ENCODE measurements at places on chromosomes 12 and 14. TPM values are rescaled to one million over a fixed set of nuclear protein-coding genes. Genes with fewer than 3 reads are reported as not detected.

GRCh38 chr12:39105111-39105510 lies 199.7 kb upstream of the CPNE8 start:
- no peak overlapping the region for H3K27ac ChIP-seq
- H3K27me3 ChIP-seq = no peaks in the 10 kb centered on the region
- no peaks in the 10 kb centered on the region for H3K36me3 ChIP-seq

GRCh38 chr14:82710267-82710841 lies 1176.7 kb upstream of the SEL1L start:
- H3K4me3 ChIP-seq = no peak overlapping the region
- no peaks in the 10 kb centered on the region for H3K4me1 ChIP-seq
- no peak overlapping the region for H3K27ac ChIP-seq
- no peak for DNase-seq
- no peaks in the 10 kb centered on the region for H3K27me3 ChIP-seq

DNA sequence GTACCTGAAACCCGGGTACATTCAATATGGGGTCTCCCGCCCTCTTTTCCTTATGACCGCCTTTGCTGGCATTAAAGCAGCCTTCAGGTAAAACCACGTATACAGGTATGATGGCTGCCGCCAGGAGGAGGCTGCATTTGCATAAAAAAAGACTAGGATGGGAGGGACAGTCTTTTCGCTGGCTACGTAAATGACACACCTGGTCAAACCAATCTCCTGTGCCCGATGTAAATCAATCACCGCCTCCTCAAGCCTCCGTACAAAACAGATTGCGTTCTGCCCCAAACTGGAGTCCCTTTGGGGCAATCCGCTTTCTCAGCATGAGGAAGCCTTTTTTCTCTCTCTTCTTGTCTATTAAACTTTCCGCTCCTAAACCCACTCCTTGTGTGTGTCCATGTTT lies 8.1 kb upstream of the ALDH1L2 start:
- no peak for DNase-seq
- H3K27me3 ChIP-seq = no peaks in the 10 kb centered on the region
- H3K4me1 ChIP-seq = no peaks in the 10 kb centered on the region
- no peak overlapping the region for H3K4me3 ChIP-seq
- no peaks in the 10 kb centered on the region for H3K36me3 ChIP-seq

The COX8C gene
- total RNA-seq = not detected

GRCh38 chr12:15276088-15276698 lies 46.1 kb upstream of the PTPRO start:
- H3K27ac ChIP-seq = no peak overlapping the region
- no peaks in the 10 kb centered on the region for H3K36me3 ChIP-seq
- DNase-seq = no peak
- H3K4me1 ChIP-seq = no peaks in the 10 kb centered on the region

GRCh38 chr12:48956279-48957140 lies 777 bp downstream of the ARF3 start:
- peak; percentile 91 for DNase-seq
- no peaks in the 10 kb centered on the region for H3K4me1 ChIP-seq
- H3K27me3 ChIP-seq = no peaks in the 10 kb centered on the region
- H3K27ac ChIP-seq = peak overlapping the region; percentile 80
- peak overlapping the region; percentile 89 for H3K4me3 ChIP-seq
- peaks cover 7% of the 10 kb centered on the region for H3K36me3 ChIP-seq

GRCh38 chr14:53894456-53894855 lies 62.2 kb downstream of the BMP4 start:
- no peak for DNase-seq
- peaks cover 10% of the 10 kb centered on the region for H3K4me1 ChIP-seq
- no peaks in the 10 kb centered on the region for H3K27me3 ChIP-seq
- no peak overlapping the region for H3K4me3 ChIP-seq
- no peaks in the 10 kb centered on the region for H3K36me3 ChIP-seq

GRCh38 chr12:24034160-24034559 lies 84.7 kb upstream of the SOX5 start:
- no peaks in the 10 kb centered on the region for H3K4me1 ChIP-seq
- no peaks in the 10 kb centered on the region for H3K27me3 ChIP-seq
- no peak for DNase-seq

DNA sequence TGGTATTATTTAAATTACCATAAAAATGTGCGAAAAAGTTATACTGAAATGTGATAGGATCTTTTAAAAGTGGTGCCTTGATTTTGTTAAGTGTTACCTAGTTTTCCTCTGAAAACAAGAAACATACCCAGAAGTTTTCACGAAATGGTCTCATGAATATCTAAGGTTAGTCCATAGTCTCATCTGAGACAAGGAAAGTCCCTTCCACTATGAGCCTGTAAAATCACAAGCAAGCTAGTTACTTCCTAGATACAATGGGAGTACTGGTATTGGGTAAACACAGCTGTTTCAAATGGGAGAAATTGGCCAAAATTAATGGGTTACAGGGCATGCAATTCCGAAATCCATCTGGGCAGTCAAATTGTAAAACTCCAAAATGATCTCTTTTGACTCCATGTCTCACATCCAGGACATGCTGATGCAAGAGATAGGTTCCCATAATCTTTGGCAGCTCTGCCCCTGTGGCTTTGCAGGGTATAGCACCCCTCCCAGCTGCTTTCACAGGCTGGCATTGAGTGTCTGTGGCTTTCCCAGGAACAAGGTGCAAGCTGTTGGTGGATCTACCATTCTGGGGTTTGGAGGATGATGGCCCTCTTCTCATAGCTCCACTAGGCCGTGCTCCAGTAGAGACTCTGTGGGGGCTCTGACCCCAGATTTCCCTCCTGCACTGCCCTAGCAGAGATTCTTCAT lies 271.4 kb downstream of the NAV3 start:
- DNase-seq = no peak
- H3K36me3 ChIP-seq = no peaks in the 10 kb centered on the region

- no peak overlapping the region for H3K4me3 ChIP-seq
- H3K27me3 ChIP-seq = no peaks in the 10 kb centered on the region
- no peak overlapping the region for H3K27ac ChIP-seq
- no peak for DNase-seq
- no peaks in the 10 kb centered on the region for H3K36me3 ChIP-seq
Measured at GRCh38 chr14:32480337-32480736, 151.2 kb downstream of the AKAP6 start.

The IRAK3 gene
- total RNA-seq = 12.3 TPM

- H3K4me3 ChIP-seq = no peak overlapping the region
- no peaks in the 10 kb centered on the region for H3K27me3 ChIP-seq
- peaks cover 100% of the 10 kb centered on the region for H3K4me1 ChIP-seq
- H3K27ac ChIP-seq = peak overlapping the region; percentile 70
- DNase-seq = peak; percentile 96
- H3K36me3 ChIP-seq = no peaks in the 10 kb centered on the region
Measured at GRCh38 chr12:124512667-124513296, 54.6 kb downstream of the NCOR2 start.

DNA sequence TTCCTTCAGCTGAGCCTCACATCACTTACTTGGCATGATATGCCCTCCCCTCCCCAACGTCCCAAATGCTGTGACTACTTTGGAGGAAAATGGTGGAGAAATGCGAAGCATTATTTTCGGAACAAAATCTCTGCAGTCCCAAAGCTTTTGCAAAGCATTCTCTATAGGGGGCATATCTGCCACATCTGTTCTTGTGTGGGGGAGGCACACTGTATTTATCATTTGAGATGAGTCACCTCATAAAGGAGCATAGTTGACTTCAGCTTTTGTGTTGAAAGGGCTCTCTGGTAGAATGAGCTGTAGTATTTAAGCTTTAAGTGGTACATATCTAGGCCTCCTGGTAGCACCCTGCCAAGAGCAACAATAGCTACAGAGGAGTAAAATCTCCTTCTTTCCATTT lies 447.5 kb downstream of the ADAMTS20 start:
- no peaks in the 10 kb centered on the region for H3K36me3 ChIP-seq
- H3K4me1 ChIP-seq = no peaks in the 10 kb centered on the region
- H3K27me3 ChIP-seq = no peaks in the 10 kb centered on the region
- no peak overlapping the region for H3K27ac ChIP-seq
- no peak overlapping the region for H3K4me3 ChIP-seq

The RTN1 gene
- total RNA-seq = 2.7 TPM

GRCh38 chr12:32183650-32184049 lies 77.0 kb downstream of the BICD1 start:
- no peak for DNase-seq
- H3K4me1 ChIP-seq = no peaks in the 10 kb centered on the region
- no peaks in the 10 kb centered on the region for H3K36me3 ChIP-seq
- H3K27me3 ChIP-seq = no peaks in the 10 kb centered on the region
- no peak overlapping the region for H3K4me3 ChIP-seq
- H3K27ac ChIP-seq = no peak overlapping the region

The ASPG gene
- 161 TPM for total RNA-seq

- DNase-seq = no peak
- H3K4me3 ChIP-seq = no peak overlapping the region
- no peaks in the 10 kb centered on the region for H3K27me3 ChIP-seq
- H3K27ac ChIP-seq = no peak overlapping the region
Measured at GRCh38 chr14:100849115-100849781, 23.3 kb downstream of the MEG3 start.

DNA sequence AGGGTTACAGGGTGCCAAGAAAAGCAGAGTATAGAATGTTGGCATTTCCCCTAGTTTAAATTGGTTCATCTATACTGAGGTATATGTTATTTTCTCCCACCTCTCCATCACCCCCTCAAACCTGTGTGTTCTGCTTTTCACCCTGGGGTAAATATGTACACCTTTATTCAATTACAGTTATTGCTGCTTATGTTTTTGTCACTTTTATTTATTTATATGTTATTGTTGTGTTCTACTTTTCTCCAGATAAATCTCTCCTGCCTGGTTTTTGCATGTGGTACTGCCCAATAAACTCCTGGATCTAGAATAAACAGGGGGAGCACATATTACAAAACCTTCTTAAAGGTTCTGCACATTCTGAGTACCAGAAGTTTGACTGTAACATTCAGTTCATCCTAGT lies 122.1 kb upstream of the NPAS3 start:
- DNase-seq = no peak
- peaks cover 1% of the 10 kb centered on the region for H3K36me3 ChIP-seq
- no peak overlapping the region for H3K27ac ChIP-seq

GRCh38 chr12:79657136-79657535 lies 33.6 kb downstream of the PAWR start:
- H3K27ac ChIP-seq = no peak overlapping the region
- H3K4me3 ChIP-seq = no peak overlapping the region
- no peaks in the 10 kb centered on the region for H3K27me3 ChIP-seq
- DNase-seq = no peak
- H3K36me3 ChIP-seq = no peaks in the 10 kb centered on the region

The TAS2R14 gene
- total RNA-seq = 1.2 TPM

- H3K4me1 ChIP-seq = no peaks in the 10 kb centered on the region
- DNase-seq = no peak
- peaks cover 62% of the 10 kb centered on the region for H3K36me3 ChIP-seq
- H3K4me3 ChIP-seq = no peak overlapping the region
Measured at GRCh38 chr12:873954-874353, 75.5 kb downstream of the RAD52 start.

GRCh38 chr14:49497725-49498348 lies 88.3 kb downstream of the RPS29 start:
- H3K27me3 ChIP-seq = no peaks in the 10 kb centered on the region
- no peaks in the 10 kb centered on the region for H3K4me1 ChIP-seq
- no peak for DNase-seq

The LALBA gene
- total RNA-seq = not detected

DNA sequence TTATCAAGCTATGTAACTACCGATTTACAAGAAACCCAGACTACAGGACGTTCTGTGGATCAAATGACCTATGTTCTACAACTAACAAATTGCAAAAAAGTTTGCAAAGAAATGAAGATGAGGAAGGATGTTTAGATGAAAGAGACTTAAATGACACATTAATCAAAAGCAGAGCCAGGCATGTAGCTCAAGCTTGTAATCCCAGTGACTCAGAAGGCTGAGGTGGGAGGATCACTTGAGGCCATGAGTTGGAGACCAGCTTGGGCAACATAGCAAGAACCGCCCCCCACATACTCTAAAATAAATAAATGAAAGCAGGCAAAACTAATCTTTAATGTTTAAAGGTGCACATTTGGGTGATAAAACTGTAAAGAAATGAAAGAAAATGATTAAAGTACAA lies 331.9 kb downstream of the BTG1 start:
- no peaks in the 10 kb centered on the region for H3K36me3 ChIP-seq
- no peak overlapping the region for H3K4me3 ChIP-seq
- no peaks in the 10 kb centered on the region for H3K27me3 ChIP-seq
- no peak for DNase-seq

DNA sequence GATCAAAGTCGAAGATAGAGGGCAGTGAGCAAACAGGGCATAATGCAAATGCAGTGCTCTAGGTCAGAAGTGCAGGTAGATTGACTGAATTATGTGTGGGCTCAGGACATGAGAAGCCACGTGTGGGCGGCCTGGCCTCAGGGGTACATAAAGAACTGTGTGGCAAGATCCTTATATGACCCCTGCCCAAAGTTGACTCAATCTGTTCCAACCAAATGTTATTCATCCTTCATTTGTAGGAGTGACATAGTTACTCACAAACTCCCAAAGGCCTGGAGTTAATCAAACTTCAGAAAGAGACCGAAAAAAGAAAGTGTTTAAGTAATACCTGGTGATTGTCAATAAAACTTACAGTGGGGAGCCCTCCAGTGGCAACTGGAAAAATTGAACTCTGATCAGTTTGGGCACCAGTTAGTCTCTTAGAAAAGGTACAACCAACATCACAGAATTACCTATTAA lies 150.4 kb upstream of the FAR2 start:
- no peaks in the 10 kb centered on the region for H3K4me1 ChIP-seq
- DNase-seq = no peak
- no peak overlapping the region for H3K4me3 ChIP-seq
- H3K27me3 ChIP-seq = no peaks in the 10 kb centered on the region

DNA sequence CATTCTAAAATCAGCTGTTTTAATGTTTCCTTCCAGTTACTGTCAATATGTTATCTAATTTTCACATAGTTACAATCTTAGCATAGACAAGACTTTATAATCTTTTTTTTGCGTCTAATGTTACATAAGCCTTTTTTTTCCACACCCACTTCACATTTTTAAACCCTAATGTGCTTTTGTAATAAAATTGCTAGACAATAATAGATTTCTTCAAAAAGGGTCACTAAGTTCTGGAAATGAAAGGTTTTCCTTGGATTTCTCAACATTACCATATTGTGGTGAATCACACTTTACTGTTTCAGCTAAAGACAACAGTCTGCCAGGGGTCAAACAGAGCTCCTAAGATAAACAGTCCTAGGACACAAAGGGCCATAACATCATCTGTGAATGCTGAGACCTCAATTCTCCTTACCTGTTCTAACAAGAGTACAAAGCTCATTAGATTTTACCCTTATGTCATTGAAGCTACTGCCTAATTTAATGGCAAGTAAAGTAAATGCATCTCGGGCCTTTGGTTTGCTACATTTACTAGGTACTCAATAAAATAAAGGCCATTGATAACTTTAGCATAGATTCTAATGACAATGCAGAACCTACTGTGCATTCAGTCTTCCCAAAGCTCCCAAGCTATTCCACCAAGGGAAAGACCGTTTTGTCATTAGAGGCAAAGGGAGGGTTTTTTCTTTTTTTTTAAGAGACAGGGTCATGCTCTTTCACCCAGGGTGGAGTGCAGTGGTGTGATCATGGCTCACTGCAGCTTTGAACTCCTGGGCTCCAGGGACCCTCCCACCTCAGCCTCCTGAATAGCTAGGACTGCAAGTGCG lies 111.2 kb upstream of the SLC38A2 start:
- no peaks in the 10 kb centered on the region for H3K27me3 ChIP-seq
- DNase-seq = no peak
- H3K27ac ChIP-seq = no peak overlapping the region
- H3K36me3 ChIP-seq = no peaks in the 10 kb centered on the region
- peaks cover 13% of the 10 kb centered on the region for H3K4me1 ChIP-seq
- H3K4me3 ChIP-seq = no peak overlapping the region

The SMCO2 gene
- not detected for total RNA-seq

The HOXC9 gene
- total RNA-seq = not detected

- H3K36me3 ChIP-seq = no peaks in the 10 kb centered on the region
- DNase-seq = no peak
- H3K27ac ChIP-seq = no peak overlapping the region
- H3K4me1 ChIP-seq = no peaks in the 10 kb centered on the region
- no peaks in the 10 kb centered on the region for H3K27me3 ChIP-seq
Measured at GRCh38 chr12:53754633-53755264, 3.0 kb upstream of the CISTR start.

The ADAMTS20 gene
- total RNA-seq = not detected
